Cortex of kidney (tissue), 1 donor: ENCODE measurements at places on chromosomes 6 and 20.

- DNase-seq: no peak
These were observed 28.8 kb upstream of the GMPR start for GRCh38 chr6:16209539-16209938.

- DNase-seq: no peak
These were observed 25.7 kb upstream of the IRF4 start for GRCh38 chr6:365835-366234.

- DNase-seq: no peak
These were observed 33.8 kb upstream of the FAM135A start for GRCh38 chr6:70379473-70380013.

GRCh38 chr20:42779216-42779615, 410.5 kb downstream of the PTPRT start:
- no peak for DNase-seq

DNA sequence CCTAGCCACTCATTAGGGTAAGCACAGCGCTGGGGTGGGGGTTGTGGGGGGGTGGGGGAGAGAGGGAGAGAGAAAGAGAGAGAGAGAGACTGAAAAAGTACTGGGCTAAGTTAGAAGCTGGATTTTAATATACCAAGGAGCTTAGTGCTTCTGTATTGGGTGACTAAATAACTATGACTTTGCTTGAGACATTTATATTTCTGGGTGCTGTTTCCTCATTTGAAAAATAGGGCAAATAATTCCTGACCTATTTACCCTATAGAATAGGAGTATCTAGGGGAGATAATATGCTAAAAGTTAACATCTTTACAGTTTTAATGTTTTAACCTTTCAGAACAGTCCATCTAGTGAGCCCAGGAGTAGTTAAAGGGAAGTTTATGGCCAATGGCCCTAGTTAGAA, 7.7 kb downstream of the NKAIN2 start:
- no peak for DNase-seq

DNA sequence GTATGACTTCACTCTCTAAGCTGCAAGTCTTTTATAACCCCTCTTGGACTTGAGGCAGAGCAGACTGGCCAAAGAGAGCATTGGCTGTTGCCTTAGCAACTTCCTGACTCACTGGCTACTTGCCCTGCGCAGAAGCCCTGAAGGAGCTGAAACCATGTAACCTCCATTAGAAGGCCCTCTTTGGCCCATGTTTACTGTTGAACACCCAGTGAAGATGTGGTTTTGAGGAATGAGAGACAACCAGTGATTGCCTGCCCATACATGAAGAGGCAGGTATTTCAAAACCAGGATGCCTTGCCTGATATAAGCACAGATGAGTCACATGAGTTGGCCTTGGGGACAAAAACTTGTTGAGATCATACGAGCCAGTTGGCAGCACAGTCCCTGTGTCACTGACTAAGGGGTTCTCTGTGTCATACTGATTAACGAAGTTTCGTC, 182.5 kb downstream of the EDN1 start:
- DNase-seq: no peak

- DNase-seq: no peak
These were observed 3.7 kb upstream of the PRND start for GRCh38 chr20:4717816-4718570.
